ENCODE measurements at places on chromosomes 7 and 10.

DNA sequence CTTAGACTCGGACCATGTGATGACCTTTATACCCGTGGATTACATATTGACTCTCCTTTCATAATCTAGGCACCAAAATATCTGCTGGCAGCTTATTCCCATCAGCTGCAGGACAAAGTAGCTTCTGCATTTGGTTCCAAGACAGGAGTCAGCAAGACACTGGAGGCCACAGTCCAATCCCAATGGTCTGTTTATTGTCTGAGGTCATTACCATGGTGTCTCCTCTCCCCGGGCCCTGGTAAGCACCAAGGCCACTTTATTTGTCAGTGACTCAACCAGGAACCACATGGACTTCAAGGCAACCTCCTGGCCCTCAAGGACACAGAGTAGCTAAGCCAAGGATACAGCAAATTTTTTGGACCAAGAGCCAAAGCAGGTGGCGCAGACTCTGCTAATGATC, 36.1 kb downstream of the KCNMA1 start:
- no peaks in the 10 kb centered on the region for H3K36me3 ChIP-seq
- no peak for DNase-seq
- 0 out of 2 replicates have a peak, but pooled peaks cover 1% of the 10 kb centered on the region for H3K4me1 ChIP-seq
- H3K4me3 ChIP-seq: no peak overlapping the region
- H3K27me3 ChIP-seq: no peaks in the 10 kb centered on the region
- H3K27ac ChIP-seq: no peak overlapping the region

DNA sequence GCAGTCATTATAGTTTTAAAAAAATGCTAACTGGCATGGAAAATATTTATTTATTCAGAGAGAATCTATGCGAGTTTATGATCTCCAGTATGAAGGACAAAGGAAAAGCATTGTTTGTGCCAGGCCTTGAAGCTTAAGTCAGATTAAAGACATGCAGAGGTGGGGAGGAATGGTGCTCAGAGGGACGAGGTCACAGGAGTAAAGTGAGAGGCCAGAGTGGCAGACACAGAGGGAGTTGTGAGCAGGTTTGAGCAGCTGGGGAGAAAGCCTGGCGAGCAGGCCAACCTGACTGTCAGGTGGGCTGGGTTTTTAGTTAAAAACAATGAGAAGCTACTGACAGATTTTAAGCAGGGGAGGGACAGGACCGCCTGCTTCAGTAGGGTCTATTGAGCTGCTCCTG, 6.8 kb upstream of the CCNY start:
- H3K4me1 ChIP-seq: no peaks in the 10 kb centered on the region
- no peak overlapping the region for H3K4me3 ChIP-seq
- no peaks in the 10 kb centered on the region for H3K36me3 ChIP-seq
- no peak for DNase-seq
- no peaks in the 10 kb centered on the region for H3K27me3 ChIP-seq

GRCh38 chr7:36079446-36080025, 73.5 kb upstream of the EEPD1 start:
- no peaks in the 10 kb centered on the region for H3K27me3 ChIP-seq
- no peaks in the 10 kb centered on the region for H3K4me1 ChIP-seq
- H3K36me3 ChIP-seq: no peaks in the 10 kb centered on the region
- H3K4me3 ChIP-seq: no peak overlapping the region

DNA sequence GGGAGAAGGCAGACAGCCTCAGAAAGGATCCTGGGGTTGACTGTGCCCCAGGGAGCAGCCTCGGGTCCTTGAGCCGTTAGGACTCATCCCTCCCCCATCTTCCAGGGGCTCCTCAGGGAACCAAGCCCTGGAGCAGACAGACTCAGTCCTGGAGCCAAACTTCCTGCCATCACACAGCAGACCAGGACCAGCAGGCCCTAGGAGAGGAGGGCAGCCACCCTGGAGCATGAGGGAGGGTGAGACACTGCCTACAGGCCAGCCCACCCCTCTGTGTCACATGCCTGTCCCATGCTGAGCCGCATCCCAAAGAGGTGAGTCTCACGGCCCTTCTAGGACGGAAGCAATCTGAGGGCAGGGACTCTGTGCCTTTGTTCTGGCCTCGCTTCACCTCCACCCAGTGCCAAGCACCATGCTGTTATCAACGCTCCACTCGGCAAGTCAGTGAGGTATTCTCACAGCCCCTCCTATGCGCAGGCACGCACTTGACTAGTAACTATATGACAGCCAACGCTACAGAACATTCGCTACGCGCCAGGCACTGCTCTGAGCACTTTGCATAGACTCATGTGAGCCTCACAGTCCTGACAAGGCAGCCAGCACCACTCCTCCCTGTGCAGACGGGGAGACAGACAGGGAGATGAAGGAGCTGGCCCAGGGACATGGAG, 19.1 kb downstream of the MAD1L1 start:
- peaks cover 59% of the 10 kb centered on the region for H3K36me3 ChIP-seq
- H3K27ac ChIP-seq: no peak overlapping the region
- H3K4me3 ChIP-seq: no peak overlapping the region
- H3K4me1 ChIP-seq: no peaks in the 10 kb centered on the region
- H3K27me3 ChIP-seq: no peaks in the 10 kb centered on the region

DNA sequence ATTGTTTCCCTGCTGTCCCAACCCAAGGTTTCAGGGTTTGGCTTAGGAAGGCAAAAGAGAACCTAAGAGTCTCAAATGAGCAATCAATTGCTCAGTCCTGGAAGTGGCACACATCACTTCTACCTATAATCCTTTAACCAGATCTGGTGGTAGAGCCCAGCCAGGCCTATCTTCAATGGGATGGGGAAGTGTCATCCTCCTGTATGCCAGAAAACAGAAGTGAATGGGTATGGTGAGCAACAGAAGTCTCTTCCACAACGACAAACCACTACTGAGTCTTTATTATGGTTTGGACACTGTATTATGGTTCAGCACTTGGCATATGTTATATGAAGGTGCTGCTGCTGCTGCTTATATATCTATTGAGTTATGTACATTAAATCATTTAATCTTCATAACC, 3.0 kb upstream of the AKR1B1 start:
- no peaks in the 10 kb centered on the region for H3K36me3 ChIP-seq
- H3K27ac ChIP-seq: no peak overlapping the region
- no peaks in the 10 kb centered on the region for H3K27me3 ChIP-seq
- no peak for DNase-seq
- no peak overlapping the region for H3K4me3 ChIP-seq

DNA sequence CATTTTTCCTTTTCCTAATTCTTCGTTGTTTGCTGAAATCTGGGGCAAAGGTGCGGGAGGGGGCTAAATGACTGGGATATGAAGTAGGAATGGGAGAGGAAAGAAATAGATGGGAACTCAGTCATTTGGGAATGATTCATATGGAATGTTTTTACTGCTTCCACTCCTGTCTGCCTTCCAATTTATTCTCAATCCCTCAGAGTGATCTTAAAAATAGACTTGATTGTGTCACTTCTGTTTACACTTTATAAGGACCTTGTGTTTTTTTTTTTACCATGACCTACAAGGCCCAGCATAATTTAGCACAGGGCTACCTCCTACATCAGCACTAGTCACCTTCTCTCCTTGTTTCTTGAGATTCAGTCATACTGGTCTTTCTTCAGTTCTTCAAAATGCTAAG, 97.9 kb downstream of the PTEN start:
- H3K4me3 ChIP-seq: no peak overlapping the region
- H3K27ac ChIP-seq: no peak overlapping the region
- H3K4me1 ChIP-seq: no peaks in the 10 kb centered on the region
- H3K27me3 ChIP-seq: no peaks in the 10 kb centered on the region

DNA sequence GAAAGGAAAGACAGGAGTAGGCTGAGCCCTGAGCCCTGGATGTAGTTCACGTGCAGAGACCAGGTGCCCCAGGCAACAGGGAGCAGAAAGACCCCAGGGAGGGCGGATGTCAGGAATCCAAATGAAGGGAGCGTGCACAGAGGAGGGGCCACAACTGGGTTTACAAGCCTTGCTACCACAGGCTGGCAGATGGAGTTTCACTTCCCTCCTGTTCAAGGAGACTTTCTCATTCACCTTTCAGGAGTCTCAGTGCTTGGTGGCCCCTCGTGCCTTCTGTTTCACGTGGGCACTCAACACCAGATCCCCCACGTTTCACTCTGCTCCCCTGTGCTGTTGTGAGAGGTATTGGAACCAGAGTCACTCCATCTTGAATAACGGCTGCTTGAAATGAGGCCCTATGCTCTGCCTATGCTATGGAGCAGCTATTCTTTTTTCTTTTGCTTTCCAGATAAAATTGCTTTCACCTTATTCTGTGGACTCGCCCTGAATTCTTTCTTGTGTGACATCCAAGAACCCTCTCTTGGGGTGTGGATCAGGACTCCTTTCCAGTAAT, 601.4 kb upstream of the IGFBP3 start:
- no peak overlapping the region for H3K4me3 ChIP-seq
- no peaks in the 10 kb centered on the region for H3K4me1 ChIP-seq
- H3K27ac ChIP-seq: no peak overlapping the region
- no peak for DNase-seq
- no peaks in the 10 kb centered on the region for H3K27me3 ChIP-seq
- no peaks in the 10 kb centered on the region for H3K36me3 ChIP-seq

- no peaks in the 10 kb centered on the region for H3K36me3 ChIP-seq
- peaks cover 6% of the 10 kb centered on the region for H3K4me1 ChIP-seq
- DNase-seq: no peak
- no peak overlapping the region for H3K27ac ChIP-seq
- peaks cover 83% of the 10 kb centered on the region for H3K27me3 ChIP-seq
These were observed 76.7 kb upstream of the EN2 start for GRCh38 chr7:155380976-155381851.

DNA sequence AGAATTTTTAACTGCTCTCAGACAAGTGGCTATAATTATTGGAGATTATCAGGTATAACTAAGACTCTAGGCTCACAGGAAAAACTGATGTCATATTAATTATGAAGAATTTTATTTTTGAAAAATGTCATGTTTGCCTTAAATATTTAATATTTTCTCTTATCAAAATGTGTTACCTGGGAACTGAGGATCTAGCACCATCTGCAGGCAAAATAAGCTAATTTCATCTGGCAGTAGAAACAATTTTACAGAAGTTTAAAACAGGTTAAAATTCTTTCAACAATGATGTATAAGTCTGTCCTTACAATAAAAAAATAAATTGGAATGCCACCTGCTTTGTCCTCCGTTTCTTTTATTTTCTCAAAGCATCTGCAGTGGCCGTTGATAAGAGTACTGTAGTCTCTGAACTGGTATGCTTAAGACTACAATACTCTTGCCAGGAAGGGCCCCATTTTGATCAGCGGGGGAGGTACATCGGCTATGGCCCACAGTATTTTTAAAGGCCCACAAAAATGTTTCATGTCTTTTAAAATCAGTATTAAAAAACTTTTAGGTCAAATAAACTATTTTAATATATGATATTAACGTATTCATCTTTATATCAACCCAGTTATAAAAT, 81.3 kb downstream of the VWDE start:
- H3K27me3 ChIP-seq: no peaks in the 10 kb centered on the region
- H3K36me3 ChIP-seq: no peaks in the 10 kb centered on the region
- DNase-seq: no peak
- H3K4me3 ChIP-seq: no peak overlapping the region
- 0 out of 2 replicates have a peak, but pooled peaks cover 1% of the 10 kb centered on the region for H3K4me1 ChIP-seq
- H3K27ac ChIP-seq: no peak overlapping the region

DNA sequence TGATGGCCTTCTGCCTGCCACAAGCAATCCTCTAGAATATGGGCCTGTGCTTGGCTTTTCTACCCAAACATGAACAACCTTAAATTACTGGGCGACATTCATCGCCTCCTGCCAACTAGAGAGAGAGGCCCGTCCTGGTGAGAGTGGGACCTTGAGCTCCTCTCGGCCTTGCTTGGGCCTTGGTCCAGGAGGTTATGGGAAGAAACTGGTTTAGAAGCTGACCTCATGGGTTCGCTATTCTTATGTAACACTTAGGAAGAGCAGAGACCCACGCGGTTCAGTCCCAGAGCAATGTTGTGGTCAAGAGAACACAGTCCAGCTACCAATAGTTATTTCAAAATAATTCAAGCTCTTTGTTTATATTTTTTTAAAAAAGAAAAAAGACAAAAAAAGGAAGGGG, 176.3 kb upstream of the ZNF32 start:
- no peak overlapping the region for H3K4me3 ChIP-seq
- no peaks in the 10 kb centered on the region for H3K27me3 ChIP-seq
- H3K4me1 ChIP-seq: no peaks in the 10 kb centered on the region
- DNase-seq: no peak
- H3K36me3 ChIP-seq: no peaks in the 10 kb centered on the region

- no peaks in the 10 kb centered on the region for H3K36me3 ChIP-seq
- H3K27me3 ChIP-seq: no peaks in the 10 kb centered on the region
- no peaks in the 10 kb centered on the region for H3K4me1 ChIP-seq
- H3K27ac ChIP-seq: no peak overlapping the region
- no peak overlapping the region for H3K4me3 ChIP-seq
These were observed 322.0 kb upstream of the SEMA3D start for GRCh38 chr7:85508642-85509410.

DNA sequence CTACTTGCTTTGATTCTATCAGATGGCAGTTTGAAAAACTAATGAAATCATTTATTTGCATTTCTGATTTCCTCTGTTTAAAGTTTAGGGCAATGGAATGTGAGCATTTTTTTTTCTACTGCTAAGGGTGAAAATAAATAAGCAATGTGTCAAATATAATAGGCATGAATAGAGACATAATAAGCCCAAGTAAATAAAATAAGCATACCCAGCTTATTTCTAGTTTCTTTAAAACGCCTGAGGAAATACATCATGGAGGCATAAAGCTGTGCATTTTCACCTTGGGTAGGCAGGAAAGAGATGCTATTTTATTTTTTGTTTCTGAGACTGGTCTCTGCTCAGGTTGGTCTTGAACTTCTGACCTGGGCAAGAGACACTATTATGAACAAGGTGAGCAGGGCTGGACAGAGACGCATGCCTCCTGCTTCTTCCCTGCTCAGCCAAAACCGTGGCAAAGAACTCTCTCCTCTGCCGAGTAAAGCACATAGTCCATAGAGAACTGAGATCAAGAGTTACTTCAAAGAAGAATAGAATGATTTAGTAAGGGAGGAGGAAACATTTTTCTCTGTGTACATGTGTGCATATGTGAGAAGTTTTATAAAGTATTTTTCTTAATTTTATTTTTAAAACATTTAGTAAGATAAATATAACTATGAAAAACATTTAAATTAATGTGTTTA, 138.1 kb downstream of the GNAI1 start:
- H3K27ac ChIP-seq: no peak overlapping the region
- H3K27me3 ChIP-seq: no peaks in the 10 kb centered on the region
- no peaks in the 10 kb centered on the region for H3K4me1 ChIP-seq
- DNase-seq: no peak
- no peak overlapping the region for H3K4me3 ChIP-seq

DNA sequence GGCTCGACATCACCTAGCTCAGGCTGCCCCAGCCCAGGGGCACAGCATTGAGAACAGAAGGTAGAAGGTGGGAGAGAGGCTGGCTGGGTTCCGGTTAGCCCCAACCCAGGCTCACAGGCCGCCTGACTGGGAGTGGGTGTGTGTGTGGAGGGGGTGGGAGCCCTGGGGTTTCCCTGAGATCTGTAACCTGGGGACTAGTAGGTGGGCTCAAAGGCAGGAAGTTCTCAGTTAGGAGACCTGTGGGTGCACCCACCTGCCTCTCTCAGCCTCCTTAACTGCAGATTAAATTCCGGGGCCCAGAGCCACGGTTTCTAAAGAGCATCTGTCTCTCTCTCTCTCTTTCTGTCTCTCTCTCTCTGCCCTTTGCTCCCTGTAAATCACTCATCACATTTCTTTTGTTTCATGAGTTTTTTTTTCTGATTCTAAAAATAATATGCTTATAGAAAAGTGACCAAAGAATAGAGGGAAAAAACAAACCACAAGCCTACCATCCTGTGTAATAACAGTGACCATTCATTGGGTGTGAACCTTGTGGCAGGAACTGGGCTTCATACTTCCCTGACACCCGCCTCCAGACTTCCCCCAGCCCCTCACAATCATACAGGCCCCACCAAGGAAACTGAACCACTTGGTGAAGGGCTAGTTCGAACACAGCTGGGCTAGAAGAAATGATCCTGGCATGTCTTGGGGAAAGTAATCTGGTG, 83.4 kb upstream of the SMNDC1 start:
- no peak for DNase-seq
- H3K27me3 ChIP-seq: no peaks in the 10 kb centered on the region
- H3K4me3 ChIP-seq: no peak overlapping the region
